Naive thymus-derived CD8-positive, alpha-beta T cell (primary cell): ENCODE measurements at places on chromosomes 5 and 9. TPM values are rescaled to one million over a fixed set of nuclear protein-coding genes. Genes with fewer than 3 reads are reported as not detected.

- H3K4me3 ChIP-seq: no peak overlapping the region
- no peaks in the 10 kb centered on the region for H3K27me3 ChIP-seq
- H3K27ac ChIP-seq: no peak overlapping the region
- H3K4me1 ChIP-seq: peaks cover 14% of the 10 kb centered on the region
- DNase-seq: no peak
Observed at GRCh38 chr5:140671472-140672125, 1.8 kb downstream of the DND1 start.

DNA sequence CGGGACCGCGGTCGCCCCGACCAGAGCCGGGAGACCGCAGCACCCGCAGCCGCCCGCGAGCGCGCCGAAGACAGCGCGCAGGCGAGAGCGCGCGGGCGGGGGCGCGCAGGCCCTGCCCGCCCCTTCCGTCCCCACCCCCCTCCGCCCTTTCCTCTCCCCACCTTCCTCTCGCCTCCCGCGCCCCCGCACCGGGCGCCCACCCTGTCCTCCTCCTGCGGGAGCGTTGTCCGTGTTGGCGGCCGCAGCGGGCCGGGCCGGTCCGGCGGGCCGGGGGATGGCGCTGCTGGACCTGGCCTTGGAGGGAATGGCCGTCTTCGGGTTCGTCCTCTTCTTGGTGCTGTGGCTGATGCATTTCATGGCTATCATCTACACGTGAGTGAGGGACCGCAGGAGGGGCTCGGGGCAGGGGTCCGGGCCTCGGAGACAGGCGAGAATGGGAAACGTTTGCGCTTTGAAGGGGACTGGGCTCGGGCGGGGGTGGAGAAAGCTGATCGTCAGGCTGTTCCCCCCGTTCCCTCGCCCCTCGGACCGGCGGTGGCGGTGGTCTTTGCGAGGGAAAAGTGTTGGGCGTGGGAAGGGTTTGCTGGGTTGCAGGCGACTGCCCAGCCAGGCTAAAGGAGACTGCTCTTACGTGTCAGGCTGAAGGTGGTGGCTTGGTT, 457 bp downstream of the UGCG start:
- H3K4me3 ChIP-seq: no peak overlapping the region
- no peak overlapping the region for H3K27ac ChIP-seq
- peaks cover 4% of the 10 kb centered on the region for H3K4me1 ChIP-seq
- H3K36me3 ChIP-seq: no peaks in the 10 kb centered on the region
- no peaks in the 10 kb centered on the region for H3K27me3 ChIP-seq

DNA sequence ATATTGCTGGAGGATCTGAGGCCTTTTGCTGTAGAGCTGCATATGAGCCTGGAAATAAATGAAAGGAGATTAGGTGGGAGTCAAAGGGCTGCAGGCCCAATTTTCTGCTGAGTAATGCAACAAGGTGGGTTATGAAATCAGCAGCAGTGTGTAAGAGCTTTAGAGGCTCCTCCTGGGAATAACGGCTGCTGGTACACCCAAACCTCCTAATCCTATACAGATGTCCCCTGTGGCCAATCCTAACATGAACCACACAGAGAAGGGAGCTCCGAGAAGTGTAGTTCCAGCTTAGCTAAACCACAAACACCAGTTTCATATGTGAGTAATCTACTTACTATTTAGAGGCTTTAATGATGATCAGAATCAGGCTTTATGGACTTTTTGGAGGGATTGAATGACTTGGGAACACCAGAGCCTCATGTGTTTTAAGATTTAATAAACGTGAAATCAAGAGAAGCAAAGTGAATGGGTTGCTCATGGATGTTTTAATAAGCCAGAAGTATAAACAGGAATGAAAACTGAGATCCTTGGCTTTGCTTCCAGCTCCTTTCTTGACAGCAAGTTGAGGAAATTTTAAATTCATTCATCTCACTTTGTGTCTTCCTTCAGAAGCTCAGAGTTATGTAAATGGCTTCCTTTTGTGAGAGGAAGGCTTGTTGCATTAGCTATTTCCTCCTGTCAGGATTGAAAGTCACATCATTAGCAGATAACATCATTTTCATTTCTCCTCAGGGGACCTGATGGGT, 437.5 kb downstream of the TMEM232 start:
- no peak overlapping the region for H3K4me3 ChIP-seq
- no peaks in the 10 kb centered on the region for H3K27me3 ChIP-seq
- H3K36me3 ChIP-seq: peaks cover 16% of the 10 kb centered on the region
- no peak for DNase-seq

DNA sequence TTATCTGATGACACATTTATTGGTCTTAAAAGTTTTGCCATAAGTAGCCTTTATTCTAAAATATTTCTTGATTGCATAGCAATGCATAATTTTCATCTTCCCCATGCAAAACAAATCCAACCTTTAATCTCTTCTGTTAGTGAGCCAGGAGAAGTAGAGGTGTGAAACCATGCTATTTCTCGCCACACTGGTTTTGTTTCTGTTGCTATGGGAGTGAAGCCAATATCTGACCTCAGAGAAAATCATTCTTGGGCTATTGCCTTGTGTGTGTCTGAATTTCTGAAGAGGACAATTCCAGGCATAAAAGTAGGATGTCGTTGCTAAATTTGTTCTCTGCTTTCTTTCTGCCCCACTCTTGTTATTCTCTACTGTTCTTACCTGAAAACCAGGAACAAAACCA, 183.6 kb downstream of the PTTG1 start:
- H3K4me3 ChIP-seq: no peak overlapping the region
- no peaks in the 10 kb centered on the region for H3K27me3 ChIP-seq
- no peaks in the 10 kb centered on the region for H3K4me1 ChIP-seq
- no peak overlapping the region for H3K27ac ChIP-seq
- no peak for DNase-seq

DNA sequence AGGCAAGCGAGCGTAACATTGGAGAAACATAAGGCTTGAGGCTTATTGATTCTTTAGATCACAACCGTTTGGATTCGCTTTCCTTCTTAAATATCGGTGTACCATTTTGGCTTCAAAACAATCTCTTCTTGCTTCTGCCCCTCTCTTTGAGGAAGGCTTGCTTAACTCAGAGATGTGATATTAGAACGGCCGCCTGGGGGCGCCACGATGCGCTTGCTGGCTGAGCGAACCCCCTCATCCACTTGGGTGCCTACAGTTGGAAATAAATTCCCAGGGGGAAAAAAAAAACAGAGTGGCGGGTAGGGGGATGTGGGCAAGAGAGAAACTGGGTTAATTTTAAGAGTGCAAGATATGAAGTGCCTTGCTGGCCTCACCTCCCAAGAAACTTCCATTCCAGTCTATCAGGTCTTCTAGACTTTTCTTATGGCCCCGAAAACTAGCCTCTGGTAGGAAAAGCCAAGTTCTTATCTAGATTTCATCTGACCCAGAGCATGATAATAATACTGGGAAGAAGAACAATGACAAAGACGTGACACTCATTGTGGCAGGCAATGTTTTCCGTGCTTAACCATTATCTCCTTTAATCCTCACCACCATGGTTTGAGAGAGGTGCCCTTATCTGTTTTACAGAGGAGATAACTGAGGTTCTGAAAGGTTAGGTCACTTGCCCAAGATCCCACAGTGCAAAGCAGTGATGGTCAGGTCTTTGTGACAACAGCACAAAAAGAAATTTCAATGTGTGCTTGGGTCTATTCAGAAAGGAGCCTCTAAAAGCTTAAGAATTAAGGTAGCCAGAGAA, 115.8 kb downstream of the DPYSL3 start:
- no peaks in the 10 kb centered on the region for H3K36me3 ChIP-seq
- no peak overlapping the region for H3K27ac ChIP-seq
- no peaks in the 10 kb centered on the region for H3K4me1 ChIP-seq
- peaks cover 6% of the 10 kb centered on the region for H3K27me3 ChIP-seq
- no peak overlapping the region for H3K4me3 ChIP-seq

DNA sequence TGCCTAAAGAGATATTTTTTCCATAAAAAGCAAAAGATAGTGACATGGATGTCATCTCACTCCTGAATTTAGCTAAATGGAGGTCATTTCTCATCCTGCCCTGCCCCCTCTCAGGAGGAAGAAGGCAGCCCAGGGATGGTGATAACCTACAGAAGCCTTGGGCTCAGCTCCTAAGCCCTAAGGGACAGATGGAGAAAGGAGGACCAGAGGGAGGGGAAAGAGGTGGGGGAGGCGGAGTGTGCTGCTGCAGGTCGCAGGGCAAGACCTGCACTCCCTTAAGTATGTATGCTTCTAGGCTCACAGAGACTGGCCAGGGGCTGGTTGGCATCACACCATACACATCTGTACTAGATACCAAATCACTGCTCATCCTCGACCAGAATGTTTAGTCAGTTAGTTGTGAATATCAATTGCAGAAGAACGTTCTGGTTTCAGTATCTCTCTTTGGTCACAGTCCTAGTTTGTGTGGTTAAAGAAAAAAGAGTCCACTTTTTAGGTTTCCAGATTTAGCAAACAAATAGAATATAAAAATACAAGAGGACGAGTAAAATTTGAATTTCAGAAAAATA, 18.4 kb upstream of the CDKN2AIPNL start:
- no peaks in the 10 kb centered on the region for H3K36me3 ChIP-seq
- peaks cover 2% of the 10 kb centered on the region for H3K27me3 ChIP-seq
- no peak overlapping the region for H3K27ac ChIP-seq
- H3K4me3 ChIP-seq: no peak overlapping the region
- H3K4me1 ChIP-seq: peaks cover 2% of the 10 kb centered on the region
- DNase-seq: no peak

DNA sequence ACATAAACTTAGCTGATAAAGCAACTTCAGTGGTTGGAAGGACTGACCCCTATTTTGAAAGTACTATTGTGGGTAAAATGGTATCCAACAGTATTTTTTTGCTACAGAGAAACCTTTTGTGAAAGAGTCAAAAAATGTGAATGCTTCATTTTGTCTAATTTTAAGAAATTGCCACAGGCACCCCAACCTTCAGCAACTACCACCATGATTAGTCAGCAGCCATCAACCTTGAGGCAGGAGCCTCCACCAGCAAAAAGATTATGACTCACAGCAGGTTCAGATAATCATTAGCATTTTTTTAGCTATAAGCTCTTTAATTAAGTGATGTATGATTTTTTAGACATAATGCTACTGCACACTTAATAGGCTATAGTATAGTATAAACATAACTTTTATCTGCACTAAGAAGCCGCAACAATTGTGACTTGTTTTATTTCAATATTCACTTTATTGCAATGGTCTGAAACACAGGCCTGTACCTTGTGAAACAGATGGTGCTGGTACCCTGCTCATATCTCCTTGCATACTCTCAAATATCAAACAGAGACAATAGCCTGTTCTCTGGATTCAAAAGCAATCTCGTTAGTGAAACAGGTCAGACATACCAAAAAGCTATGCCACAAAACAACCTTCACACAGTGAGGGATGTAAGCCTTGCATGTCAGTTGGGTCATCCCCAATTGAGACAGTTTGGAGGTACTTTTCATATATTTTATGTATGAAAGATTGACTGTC, 261.2 kb upstream of the FAM174A start:
- H3K36me3 ChIP-seq: no peaks in the 10 kb centered on the region
- H3K4me3 ChIP-seq: no peak overlapping the region
- DNase-seq: no peak
- no peak overlapping the region for H3K27ac ChIP-seq
- H3K4me1 ChIP-seq: no peaks in the 10 kb centered on the region

GRCh38 chr5:134626369-134627014, 6.1 kb downstream of the SAR1B start:
- H3K36me3 ChIP-seq: peaks cover 7% of the 10 kb centered on the region
- no peak for DNase-seq
- H3K27ac ChIP-seq: no peak overlapping the region

DNA sequence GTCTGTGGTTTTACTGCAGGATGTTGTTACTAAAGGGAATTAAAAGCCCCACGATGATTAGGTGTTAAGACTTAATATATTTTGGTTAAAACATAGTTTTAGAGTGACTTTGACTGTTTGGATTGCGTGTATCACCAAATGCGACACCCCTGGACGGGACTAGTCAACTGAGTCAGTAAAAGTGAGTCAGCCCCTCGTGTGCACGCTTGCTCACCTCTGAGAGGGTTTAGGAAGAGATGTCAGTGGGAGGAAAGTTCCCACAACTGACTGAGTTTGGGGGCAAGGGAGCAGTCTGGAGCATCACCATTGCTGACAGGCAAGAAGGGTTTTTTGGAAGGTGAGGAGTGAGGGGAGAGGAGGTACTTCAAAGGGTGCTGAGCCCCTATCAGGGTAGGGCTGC, 14.4 kb upstream of the DMRT3 start:
- no peaks in the 10 kb centered on the region for H3K4me1 ChIP-seq
- no peak for DNase-seq
- H3K36me3 ChIP-seq: no peaks in the 10 kb centered on the region
- no peak overlapping the region for H3K27ac ChIP-seq
- peaks cover 42% of the 10 kb centered on the region for H3K27me3 ChIP-seq

- H3K27ac ChIP-seq: no peak overlapping the region
- no peak for DNase-seq
- no peaks in the 10 kb centered on the region for H3K27me3 ChIP-seq
- no peak overlapping the region for H3K4me3 ChIP-seq
- H3K4me1 ChIP-seq: no peaks in the 10 kb centered on the region
Observed at GRCh38 chr5:110544603-110545002, 181.9 kb downstream of the TMEM232 start.

DNA sequence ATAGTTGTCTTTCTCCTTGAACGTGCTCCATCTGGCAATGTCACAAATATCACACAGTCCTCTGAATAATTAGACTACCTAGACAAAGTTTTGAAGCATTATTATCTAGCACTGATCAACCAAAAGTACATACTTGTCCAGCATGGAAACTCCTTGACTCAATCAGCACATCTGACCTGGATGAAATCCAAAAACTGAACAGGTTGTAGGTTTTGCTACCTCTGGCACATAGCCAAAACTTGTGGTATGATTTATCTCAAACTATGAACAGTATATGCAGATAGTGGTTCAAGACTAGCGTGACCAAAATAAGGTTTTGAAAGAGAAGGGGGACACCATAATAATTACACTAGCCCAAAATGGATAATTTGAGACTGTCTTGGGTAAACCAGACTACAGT, 158.1 kb downstream of the ARRDC3 start:
- H3K4me1 ChIP-seq: no peaks in the 10 kb centered on the region
- no peak for DNase-seq
- no peaks in the 10 kb centered on the region for H3K27me3 ChIP-seq
- H3K36me3 ChIP-seq: peaks cover 11% of the 10 kb centered on the region

DNA sequence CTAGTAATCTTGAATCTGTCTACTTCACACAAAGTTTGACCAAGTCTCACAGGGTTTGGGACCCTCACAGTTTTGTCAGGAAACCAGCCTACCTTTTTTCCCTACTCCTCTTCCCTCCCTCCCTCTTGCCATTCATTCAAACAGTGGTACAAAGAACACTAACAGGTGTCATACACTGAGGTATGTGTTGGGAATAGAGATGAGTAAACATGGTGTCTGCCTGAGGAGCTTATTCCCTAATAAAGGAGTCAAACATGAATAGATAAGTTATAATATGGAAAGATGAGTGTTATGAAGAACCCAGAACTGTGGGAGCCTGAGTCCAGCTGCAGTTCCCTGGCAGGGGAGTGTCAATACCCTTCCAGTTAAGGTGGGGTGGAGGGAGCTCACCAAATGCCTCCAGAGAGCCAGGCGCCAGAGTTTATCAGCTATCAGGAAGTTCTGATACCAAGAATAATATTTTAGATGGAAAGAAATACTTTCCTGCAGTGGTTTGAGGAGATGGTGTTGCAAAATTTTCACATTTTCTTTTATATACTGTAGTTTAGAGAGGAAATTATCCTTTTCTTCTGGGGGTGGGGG, 183.4 kb upstream of the NR3C1 start:
- no peak for DNase-seq
- peaks cover 3% of the 10 kb centered on the region for H3K27me3 ChIP-seq
- H3K4me1 ChIP-seq: peaks cover 6% of the 10 kb centered on the region
- H3K4me3 ChIP-seq: no peak overlapping the region

Gene WNT8A
- total RNA-seq: not detected

Gene DDX46
- total RNA-seq: 68.4 TPM

Gene CPEB4
- 14.4 TPM for total RNA-seq

Gene ARL14EPL
- total RNA-seq: not detected

Gene PAEP
- total RNA-seq: not detected

Gene ADRB2
- total RNA-seq: 2.2 TPM

Gene PDGFRB
- 0.49 TPM for total RNA-seq
